ENCODE measurements at places on chromosomes 6 and 20.

- no peak for DNase-seq
Observed at GRCh38 chr20:3931664-3932063, 42.5 kb downstream of the PANK2 start.

- DNase-seq: no peak
Observed at GRCh38 chr6:2663123-2663522, 87.6 kb downstream of the MYLK4 start.

DNA sequence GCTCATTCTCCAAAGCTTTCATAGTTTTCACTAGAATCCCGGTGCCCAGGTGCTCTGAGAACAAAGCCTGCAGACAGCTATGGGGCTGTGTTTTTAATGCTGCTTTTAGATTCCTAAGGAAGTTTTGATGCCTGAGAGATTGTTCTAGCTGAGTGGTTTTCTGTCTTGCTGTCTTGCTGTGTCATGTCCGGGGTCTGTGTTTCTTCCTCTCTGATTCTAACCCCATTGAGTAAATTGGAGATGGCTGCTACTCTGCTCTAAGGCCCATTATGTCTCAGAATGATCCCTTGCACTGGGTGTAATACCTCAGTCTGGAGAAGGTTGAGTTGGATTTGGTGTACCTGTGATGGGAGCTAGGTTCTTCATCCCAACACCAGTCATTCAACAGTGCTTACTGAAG lies 63.4 kb downstream of the ARID1B start:
- DNase-seq: no peak

GRCh38 chr20:15570156-15570555 lies 1003.1 kb downstream of the KIF16B start:
- no peak for DNase-seq

- no peak for DNase-seq
Observed at GRCh38 chr6:45678285-45678607, 300.5 kb upstream of the SUPT3H start.

- DNase-seq: no peak
Observed at GRCh38 chr6:1605004-1605892, 4.5 kb upstream of the FOXC1 start.

GRCh38 chr6:162056745-162057144 lies 670.8 kb downstream of the PRKN start:
- DNase-seq: peak; percentile 0

DNA sequence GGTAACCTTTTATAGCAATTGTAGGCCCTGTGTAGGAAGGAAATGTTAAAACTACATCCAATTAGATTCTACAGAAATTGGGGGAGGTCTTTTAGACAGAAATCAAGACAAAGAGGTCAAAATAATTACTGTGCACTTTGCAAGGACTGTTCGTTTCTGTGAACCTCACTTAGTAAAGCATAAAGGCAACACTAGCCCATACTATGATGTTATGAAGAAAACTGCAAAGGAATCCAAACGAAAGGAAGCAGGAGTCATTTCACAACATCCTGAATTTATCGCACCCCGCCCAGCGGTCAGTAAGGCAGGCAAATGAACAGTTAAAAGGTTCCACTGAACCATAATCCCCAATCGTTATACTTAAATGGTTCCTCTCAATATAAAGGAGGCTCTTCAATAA lies 429.5 kb upstream of the ARID1B start:
- DNase-seq: no peak
